ENCODE measurements at places on chromosomes 7 and 10.

GRCh38 chr10:59847326-59847725, 59.0 kb downstream of the CCDC6 start:
- DNase-seq = no peak

DNA sequence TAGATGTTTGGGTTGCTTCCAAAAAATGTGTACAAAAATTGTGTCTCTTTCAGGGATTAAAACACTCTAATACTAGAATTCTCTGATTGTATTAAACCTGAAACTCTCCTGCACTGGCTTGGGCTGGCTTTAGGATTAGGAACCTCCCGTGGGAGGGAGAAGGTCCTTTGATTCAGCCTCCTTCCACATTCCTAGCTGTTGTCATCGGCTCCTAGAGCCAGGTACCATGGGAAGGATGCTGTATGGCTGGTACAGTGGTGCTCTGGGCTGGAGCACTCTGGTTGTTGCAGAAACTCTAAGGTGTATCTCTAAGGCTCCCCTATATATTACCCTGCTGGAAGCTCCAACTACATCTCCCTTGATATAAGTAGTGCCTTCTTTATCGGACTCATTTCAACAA, 245.2 kb upstream of the FOXK1 start:
- no peak for DNase-seq

GRCh38 chr10:62647375-62648092, 157.0 kb upstream of the ADO start:
- DNase-seq = no peak

GRCh38 chr10:129707406-129708388, 240.7 kb downstream of the MGMT start:
- peak; percentile 81 for DNase-seq

DNA sequence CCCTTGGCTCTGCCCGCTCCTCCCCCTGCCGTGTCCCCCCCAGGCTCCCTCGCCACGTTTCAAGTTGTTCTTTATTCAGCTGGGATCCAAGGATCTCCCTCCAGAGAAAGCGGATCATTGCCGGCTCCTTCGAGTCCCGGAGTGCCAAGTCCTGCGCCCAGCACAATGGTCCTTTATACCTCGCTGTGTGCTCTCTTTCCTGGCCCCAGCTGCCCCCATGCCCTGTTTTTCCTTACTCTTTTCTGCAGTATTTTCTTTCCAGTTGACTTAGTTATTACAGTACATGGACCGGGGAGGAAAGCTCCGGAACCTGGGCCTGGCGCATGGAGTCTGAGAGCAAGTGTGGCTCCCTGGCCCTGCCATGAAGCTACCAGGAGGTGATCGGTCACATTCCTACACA, 88.1 kb upstream of the KMT2C start:
- DNase-seq = no peak

- no peak for DNase-seq
These were observed 184.7 kb upstream of the SH2B2 start for GRCh38 chr7:102101926-102102325.

DNA sequence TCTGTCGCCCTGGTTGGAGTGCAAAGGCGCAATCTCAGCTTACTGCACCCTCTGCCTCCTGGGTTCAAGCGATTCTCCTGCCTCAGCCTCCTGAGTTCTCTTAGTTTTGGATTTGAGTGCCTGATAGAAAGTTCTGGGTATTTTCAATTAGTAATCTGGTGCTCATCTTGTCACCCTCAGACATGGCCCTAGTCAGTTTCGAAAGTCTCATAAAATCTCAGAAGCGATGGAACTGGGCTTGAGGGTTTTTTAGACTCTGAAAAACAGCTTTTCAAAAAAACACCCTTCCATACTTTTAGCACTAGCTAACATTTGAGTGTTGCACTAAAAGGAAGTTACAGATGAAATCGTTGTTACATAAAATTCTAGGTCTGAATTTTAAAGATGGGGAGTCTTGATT, 9.4 kb upstream of the PIP4K2A start:
- no peak for DNase-seq

- no peak for DNase-seq
These were observed 118.5 kb downstream of the GLRX3 start for GRCh38 chr10:130254662-130255061.

DNA sequence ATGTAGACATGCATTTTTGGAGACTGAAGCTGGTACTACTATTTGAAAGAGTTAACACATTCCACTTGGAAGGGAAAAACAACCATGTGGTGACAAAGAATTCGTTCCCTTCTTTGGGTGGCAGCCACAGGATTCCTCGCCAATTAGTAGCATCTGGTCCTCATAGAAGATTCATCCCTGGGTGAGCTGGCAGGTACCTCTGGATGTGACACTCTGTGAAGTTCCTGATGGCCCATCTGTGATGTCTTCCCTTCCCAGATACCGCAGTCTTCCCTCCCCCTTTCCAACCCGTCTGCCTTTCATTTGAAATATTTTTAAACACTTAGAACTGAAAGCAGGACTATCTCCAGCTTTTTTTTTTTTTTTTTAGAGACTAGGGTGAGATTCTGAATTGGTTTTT, 569.5 kb downstream of the TYW1 start:
- no peak for DNase-seq

- DNase-seq = peak; percentile 73
These were observed 17.0 kb downstream of the IL15RA start for GRCh38 chr10:5960070-5960972.

- DNase-seq = no peak
These were observed 171.9 kb upstream of the NRP1 start for GRCh38 chr10:33506391-33506790.

DNA sequence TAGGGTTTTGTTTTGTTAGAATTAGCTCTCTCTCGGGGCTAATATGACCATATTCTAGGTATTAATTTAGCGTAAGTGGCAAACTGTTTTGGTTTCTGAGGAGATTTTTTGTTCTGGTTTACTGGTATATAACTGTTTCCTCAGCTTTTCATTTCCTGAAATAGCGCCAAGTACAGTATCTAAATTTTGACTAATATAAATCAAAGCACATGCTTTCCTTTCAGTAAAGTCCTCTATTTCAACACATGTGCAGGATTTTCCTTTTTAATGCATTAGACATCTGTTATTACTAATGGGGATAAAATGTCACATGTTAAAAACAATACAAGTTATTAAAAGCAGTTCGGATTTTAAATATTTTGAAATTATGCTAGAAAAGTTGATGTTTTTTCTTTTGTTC, 11.3 kb downstream of the FERD3L start:
- DNase-seq = no peak

DNA sequence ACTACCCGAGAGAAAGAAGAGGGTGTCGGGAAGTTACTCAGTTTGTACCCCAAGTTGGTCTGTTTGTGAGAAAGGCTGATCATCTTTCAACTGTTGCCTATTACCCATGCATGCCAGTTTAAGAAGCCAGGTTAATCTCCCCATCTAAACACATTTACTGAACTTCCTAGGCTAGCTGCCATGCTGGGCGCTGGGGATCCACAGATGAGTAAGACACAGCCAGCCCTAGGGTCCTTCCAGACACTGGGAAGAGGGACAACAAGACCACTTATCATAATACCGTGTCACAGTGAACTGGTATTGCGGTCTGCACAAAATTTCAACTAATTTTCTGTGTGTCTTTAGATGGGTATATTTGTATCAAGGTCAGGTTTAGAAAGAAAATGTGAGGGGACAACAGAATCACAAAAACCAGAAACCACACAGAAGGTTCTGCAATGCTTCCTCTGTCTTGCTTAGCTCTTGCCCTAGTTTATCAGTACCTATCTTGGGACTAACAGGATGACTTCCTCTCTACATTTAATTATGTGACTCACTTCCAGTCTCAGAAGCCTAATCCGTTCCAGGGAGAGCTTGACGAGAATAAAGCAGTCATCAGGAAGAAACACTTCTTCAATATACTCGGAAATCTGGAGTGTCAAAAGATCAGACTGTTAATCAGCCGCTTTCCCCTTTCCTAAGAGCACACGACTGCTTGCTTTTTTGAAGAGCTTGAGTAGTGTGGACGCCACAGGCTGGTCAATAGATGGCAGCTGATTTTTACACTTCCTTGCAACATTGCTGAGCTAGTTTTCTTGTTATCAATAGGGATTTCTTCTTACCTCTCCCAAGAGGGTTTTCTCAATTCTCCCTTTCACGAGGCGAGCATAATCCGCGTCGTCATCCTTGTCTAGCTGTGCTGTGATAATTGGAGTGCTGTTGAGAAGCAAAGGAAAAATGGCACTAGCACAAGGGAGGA, 45.7 kb downstream of the POLR3A start:
- DNase-seq = no peak

DNA sequence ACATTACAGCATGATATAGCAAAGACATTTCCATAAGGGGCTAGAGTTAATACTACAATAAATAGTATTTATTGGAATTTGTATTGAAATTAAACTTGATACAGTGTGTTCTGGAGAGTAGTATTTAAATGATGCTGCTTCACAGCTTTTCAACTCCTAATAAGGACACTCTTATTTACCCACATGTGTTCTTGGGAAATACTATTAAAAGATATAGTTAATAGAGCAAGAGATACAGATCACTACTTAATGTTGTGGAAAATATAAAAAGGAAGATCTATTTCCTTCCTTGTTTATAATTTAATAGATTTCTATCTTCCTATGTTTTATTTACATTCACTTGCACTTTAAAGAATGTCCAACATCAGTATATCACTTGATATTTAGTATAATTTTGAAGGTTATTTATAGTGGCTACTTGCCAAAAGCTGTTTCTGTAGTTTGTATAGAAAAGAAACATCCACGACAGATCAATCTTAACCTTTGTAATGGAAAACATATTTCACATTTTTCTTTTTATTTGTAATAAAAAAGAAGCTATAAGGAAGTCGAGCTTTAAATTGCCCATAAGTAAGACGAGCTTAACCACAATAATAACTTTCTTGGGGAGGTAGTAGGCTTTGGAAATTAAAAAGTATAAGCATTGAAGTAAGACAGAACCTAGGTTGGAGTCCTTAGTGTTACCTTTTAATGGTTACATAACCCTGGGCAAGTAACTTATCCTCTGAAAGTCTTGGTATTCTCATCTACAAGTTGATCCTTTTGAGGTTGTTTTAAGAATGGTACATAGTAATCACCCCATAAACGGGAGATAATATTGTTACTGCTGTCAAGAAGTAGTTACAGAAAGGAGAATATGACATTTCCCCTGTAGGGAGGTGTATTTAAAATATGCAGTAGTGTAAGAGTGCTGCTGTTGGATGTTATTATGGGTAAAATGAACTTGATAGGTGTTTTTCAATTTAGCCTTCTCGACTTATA, 32.8 kb downstream of the CPED1 start:
- DNase-seq = no peak

GRCh38 chr7:37504801-37505200, 56.1 kb upstream of the ELMO1 start:
- no peak for DNase-seq

DNA sequence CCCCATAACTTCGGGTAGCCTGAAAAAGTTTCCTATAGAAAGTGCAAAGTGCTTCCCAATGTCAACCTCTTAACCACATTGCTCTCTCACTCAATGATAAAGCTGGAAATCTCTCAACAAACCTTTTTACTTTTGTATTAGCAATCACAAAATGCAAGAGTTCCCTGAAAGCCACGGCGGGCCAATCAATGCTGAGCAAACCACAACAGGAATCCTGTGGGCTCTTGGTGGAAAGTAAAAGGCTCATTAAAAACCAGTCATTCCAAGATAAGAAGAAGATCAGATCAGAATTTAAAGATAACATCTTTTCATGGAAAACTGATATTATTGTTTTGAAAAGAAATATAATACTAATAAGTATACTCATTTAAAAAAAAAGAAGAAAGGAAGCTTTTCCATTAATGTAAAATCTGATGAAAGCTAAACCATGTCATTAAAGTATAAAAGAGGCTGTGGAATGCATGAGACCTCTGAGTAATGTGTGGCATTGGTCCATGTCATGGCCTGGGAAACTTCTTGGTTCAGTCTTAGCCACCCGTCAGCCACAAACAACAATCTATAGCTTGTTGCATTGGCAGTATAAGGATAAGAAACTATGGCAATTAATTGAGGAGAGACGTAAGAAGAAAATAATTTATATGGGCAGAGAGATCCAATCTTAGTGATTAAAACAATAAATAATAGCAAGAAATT, 1066.1 kb upstream of the SORCS1 start:
- DNase-seq = no peak

GRCh38 chr10:71260622-71261325, 48.4 kb downstream of the UNC5B start:
- no peak for DNase-seq

GRCh38 chr10:95333997-95334804, 43.4 kb upstream of the PDLIM1 start:
- DNase-seq = peak; percentile 39

DNA sequence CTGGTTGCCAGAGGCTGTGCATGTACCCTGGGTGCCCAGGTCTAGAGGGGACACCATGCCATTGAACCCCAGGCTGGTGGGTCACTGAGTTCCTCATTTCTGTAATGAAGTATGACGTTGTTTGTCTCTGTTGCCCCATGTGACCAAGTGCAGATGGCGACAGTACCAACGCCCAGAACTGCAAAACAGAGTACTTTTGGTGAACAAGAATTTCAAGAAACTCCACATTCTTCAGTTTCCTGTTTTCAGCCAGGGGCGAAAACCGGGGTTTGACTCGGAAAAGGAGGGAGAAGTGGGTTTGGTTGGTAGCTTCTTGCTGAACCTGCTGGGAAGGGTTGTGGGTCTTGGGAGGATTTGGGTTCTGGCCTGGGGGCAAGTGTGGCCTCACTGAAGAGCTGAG, 18.2 kb downstream of the CYP17A1 start:
- DNase-seq = no peak

- no peak for DNase-seq
These were observed 137.4 kb downstream of the FAM53B start for GRCh38 chr10:124606822-124607221.

GRCh38 chr7:141708351-141708750, at the start of gene WEE2:
Gene WEE2 (plus strand): TSS chr7:141708353. CDS start chr7:141708759, 406 bp downstream.
- DNase-seq = no peak

DNA sequence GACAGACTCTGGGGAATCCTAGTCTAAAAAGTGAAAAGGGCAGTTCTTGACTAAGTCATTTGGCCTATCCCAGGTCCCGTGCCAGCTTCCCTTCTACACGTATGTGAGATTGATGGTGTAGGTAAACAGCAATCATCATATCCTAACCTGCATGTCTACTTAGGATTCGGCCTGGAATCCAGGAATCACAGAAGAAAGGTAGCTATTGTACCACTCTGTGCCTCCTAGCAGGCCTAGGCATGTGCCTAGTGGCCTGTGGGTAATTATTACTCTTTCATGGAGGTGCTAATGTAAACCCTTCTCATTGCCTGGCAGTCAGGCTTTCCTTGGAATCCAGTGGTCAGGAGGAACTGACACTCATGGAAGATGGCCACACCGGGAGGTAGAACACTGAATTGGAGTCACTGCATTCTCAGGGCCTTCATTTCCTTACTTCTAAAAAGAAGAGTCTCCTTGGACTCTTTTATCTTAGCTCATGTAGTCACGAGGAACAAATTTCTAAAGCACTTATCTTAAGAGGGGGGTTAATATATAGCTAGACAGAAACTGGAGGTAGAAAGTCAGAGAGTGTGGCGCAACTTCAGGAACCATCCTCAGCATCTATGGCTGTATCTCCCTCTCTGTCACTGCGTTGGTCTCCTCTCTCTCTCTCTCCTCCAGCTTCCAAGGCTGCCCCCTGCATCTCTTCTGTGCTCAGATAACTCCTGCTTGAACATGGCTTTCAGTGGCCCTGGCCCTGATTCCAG, 122.5 kb downstream of the C1GALT1 start:
- DNase-seq = no peak

Measured in lower leg skin (tissue), 4 donors.